ENCODE measurements at places on chromosomes 1 and 21. TPM values are rescaled to one million over a fixed set of nuclear protein-coding genes. Genes with fewer than 3 reads are reported as not detected.

The TESK2 gene
- 13.1 TPM for total RNA-seq

The OLFML3 gene
- 91.1 TPM for total RNA-seq

The HSPA6 gene
- 0.22 TPM for total RNA-seq

The PDXK gene
- total RNA-seq = 116 TPM

The IFI16 gene
- total RNA-seq = 3.2 TPM

The CELA3A gene
- 9.6 TPM for total RNA-seq

The OR2T2 gene
- not detected for total RNA-seq

The COL6A1 gene
- total RNA-seq = 221 TPM

The TEX38 gene
- total RNA-seq = 0.21 TPM

The ZMYND12 gene
- 0.89 TPM for total RNA-seq

The SH2D2A gene
- 6.9 TPM for total RNA-seq

The CALML6 gene
- 0.87 TPM for total RNA-seq

The GNPAT gene
- 38.4 TPM for total RNA-seq

The KLF17 gene
- total RNA-seq = not detected

The SPRR1B gene
- not detected for total RNA-seq

The CD247 gene
- total RNA-seq = 1.8 TPM

The PTGFR gene
- 0.11 TPM for total RNA-seq

The ADGRL2 gene
- total RNA-seq = 80.2 TPM

The FCRL6 gene
- not detected for total RNA-seq

The C1orf141 gene
- not detected for total RNA-seq

The ESPN gene
- 46.1 TPM for total RNA-seq

The SLC19A2 gene
- total RNA-seq = 15.8 TPM

The NOTCH2NLA gene
- total RNA-seq = 16.2 TPM

The SAMD13 gene
- 2.3 TPM for total RNA-seq

The OPRD1 gene
- total RNA-seq = 2.5 TPM

The TMPRSS3 gene
- total RNA-seq = 0.25 TPM

The HNRNPU gene
- total RNA-seq = 536 TPM

The PRAMEF1 gene
- total RNA-seq = not detected

The SIK1 gene
- total RNA-seq = 3.8 TPM

The ADARB1 gene
- 14.6 TPM for total RNA-seq

The SPRR2E gene
- not detected for total RNA-seq

The PLA2G4A gene
- 1.3 TPM for total RNA-seq

The VAV3 gene
- total RNA-seq = 7.7 TPM

The LENEP gene
- 0.48 TPM for total RNA-seq

The ECM1 gene
- total RNA-seq = 0.76 TPM

The CACNA1S gene
- 0.07 TPM for total RNA-seq

The TEKT2 gene
- 2.0 TPM for total RNA-seq

The TGFB2 gene
- 1.5 TPM for total RNA-seq

The FMO2 gene
- total RNA-seq = not detected

The PARK7 gene
- total RNA-seq = 337 TPM

The RUNX3 gene
- 1.8 TPM for total RNA-seq

The SPAG17 gene
- total RNA-seq = 0.71 TPM

The ALX3 gene
- not detected for total RNA-seq

The PDPN gene
- total RNA-seq = 135 TPM

The GBP5 gene
- total RNA-seq = 0.23 TPM

The PKP1 gene
- 0.18 TPM for total RNA-seq

The FCGR3B gene
- not detected for total RNA-seq

The HUNK gene
- 7.0 TPM for total RNA-seq

The LDLRAD1 gene
- total RNA-seq = 0.09 TPM

The LINGO4 gene
- not detected for total RNA-seq

The RGS21 gene
- not detected for total RNA-seq

The KRTAP10-1 gene
- total RNA-seq = not detected
